ENCODE measurements at places on chromosomes 11 and 22.

GRCh38 chr11:61602775-61603569, 22.1 kb upstream of the SYT7 start:
- no peak for DNase-seq

DNA sequence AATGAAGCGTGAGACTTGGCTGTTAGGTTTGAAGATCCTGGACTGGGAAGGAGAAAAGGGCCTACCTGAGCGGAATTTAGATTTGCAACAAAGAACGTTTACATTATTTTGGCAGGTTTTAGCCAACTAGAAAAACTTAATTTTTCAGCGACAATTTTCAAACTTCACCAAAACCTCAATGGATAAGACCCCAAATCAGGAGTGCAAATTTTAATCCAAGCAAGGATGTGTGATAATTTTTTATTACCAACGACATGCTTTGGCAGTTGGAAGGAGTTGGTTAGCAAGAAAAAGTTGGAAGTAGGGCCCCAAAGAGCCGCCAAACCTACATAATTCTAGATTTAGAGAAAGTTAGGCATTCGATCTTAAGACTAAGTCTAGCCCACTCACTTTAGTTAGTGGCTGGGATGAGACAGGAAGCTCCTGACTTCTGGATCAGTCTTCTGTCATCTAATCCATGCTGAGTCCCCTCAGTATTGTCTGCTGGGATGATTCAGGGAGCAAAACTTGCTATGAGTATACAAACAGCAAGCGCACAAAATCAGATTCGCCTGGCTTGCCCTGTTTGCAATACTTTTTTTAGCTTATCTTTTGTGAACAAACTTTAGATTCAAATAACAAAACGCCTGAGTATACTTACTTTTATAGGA, 787 bp upstream of the RDX start:
- DNase-seq: peak; percentile 23

GRCh38 chr11:68704887-68705286, 20.5 kb downstream of the GAL start:
- DNase-seq: no peak

GRCh38 chr11:92865352-92865751, 104.1 kb upstream of the MTNR1B start:
- no peak for DNase-seq

DNA sequence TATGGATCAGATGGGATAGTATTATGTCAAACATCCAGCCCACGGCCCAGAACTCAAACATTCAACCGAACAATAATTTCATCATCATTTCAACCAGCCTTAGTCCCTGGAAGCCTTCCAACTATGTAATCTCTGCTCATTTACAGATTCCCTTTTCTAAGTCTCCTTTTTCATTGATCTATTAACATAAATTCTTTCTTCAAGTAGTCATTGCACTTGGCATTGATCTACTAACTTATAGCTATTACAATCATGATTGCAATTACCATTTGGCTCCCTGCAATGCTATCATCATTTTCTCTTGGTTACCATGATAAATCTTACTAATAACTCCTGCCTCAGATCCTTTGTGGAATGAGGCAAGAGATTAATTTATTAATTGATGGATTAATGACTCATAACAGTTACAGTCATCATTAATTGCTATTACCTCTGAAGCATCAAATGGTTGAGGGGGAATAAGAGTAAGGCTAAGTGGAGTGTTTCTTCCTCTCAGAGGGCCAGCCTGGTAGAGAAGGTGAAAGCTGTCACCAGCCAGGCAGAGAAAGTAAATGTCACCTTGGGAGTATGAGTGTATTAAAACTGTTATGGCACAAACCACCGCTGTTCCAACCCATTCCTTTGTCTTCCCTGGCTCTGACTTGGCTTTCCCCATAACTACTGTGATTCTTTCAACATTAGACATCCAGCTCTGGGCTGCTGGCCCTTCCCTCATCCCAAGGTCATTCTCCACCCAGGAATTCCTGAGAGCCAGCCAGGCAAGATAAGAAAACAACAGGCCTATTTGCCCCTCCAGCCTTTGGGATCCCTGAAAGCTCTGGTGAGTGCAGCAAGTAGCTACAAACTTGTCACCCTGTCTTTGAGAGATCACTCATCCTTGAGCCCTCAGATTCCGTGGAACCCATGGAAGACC, 174.7 kb downstream of the RRAS2 start:
- no peak for DNase-seq

- DNase-seq: no peak
These were observed 240.5 kb upstream of the FAT3 start for GRCh38 chr11:91984033-91984584.

- no peak for DNase-seq
These were observed 80.8 kb downstream of the CACNA1I start for GRCh38 chr22:39651053-39651996.

DNA sequence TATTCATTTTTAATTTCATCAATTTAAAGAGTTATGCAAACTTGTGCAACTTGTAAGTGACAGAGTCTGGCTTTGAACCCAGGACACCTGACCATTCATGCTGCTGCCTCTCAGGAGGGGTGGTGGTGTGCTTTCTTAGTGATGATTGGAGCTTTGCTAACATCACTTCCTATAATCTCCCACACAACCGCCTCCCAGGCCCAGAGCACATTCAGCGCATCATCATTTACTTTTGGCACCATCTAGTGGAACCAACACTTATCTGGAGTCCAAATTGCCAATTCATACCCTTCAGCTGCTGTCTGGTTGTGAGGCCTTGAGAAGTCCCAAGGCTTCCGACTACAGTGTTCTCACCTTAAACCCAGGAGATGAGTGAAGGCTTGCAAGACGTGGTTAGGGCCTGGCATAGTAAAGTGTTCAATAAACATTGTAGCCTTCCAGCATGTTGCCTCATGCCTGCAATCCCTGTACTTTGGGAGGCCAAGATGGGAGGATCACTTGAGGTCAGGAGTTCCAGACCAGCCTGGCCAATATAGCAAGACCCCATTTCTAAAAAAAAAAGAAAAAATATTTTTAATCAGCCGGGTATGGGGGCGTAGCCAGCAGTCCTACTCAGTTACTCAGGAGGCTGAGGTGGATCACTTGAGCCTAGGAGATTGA, 1.1 kb upstream of the TTLL1 start:
- peak; percentile 88 for DNase-seq

GRCh38 chr11:34738237-34738636, 117.3 kb downstream of the EHF start:
- no peak for DNase-seq

DNA sequence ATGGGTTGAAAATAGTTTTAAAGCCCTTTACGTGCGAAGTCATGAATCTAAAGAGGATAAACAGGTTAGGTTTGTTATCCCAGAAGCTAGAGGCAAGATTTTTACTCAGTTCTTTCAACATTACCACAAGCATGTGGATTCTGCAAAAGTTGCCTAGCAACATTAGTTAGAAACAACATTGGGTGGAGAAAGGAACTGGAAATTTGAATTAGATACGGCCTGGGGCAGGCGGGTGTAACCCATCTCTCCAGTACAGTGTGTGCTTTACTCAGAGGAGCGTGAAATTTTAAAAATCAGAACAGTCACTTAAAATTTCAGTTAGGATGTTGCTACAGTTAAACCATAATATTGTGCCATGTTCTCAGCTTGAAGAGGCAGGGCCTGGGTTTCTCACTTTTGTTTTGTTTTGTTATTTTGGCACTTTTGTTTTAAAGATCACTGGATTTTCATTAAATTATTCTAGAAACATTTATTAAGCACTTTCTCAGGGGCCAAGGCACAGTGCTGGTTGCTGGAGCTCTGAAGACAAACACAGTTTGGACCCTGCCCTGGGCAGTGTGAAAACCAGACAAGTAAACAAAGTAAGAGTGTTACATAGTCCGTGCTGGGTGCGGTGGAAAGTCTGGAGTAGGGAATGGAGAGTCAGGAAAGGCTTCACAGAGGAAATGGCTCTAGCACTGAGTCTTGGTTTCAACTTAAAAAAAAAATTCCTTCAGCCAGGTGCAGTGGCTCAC, 4.4 kb upstream of the WEE1 start:
- peak; percentile 33 for DNase-seq

- DNase-seq: no peak
These were observed 33.8 kb downstream of the TECTA start for GRCh38 chr11:121134741-121135312.

GRCh38 chr11:113954235-113954634, 20.7 kb upstream of the HTR3A start:
- no peak for DNase-seq

DNA sequence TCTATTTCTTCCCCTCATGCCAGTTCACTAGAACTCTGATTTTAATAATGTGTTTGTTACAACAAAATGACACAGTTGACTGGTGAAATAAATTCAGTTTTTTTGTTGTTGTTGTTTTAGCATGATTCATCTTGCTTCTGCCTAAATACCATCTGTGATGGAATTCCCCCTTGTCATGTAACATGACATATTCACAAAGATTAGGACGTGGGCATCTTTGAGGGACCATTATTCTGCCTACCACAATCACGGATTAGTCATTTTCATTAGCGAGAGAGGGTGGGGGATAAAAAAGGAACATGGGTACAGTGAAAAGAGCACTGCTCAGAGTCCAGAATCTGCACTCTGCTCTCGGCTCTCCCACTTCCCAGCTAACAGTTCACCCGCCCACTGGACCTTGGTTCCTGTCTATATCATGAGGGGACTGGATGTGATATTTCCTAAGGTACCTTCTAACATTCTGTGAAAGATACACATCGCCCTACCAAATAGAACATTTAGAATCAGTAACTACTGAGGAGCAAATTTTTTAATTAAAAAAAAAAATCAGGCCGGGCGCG, 11.3 kb downstream of the HTATIP2 start:
- peak; percentile 22 for DNase-seq

DNA sequence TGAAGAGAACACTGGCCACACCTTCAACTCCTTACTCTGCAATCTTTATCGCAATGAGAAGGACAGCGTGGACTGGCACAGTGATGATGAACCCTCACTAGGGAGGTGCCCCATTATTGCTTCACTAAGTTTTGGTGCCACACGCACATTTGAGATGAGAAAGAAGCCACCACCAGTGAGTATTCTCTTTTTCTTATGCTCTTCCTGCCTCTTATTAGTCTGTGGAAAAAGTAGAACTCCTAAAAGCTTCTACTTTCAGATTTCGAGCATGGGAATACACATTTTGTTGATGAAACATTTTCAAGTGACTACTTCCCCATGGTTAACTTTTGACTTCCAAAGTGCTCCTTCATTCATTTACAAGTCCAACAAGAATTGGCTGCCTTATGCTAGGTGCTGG, 20.9 kb downstream of the ALKBH3 start:
- DNase-seq: peak; percentile 14

GRCh38 chr11:37353192-37353591, 755.2 kb upstream of the RAG2 start:
- DNase-seq: no peak

- DNase-seq: no peak
These were observed 10.0 kb downstream of the TSPAN18 start for GRCh38 chr11:44736791-44737190.

DNA sequence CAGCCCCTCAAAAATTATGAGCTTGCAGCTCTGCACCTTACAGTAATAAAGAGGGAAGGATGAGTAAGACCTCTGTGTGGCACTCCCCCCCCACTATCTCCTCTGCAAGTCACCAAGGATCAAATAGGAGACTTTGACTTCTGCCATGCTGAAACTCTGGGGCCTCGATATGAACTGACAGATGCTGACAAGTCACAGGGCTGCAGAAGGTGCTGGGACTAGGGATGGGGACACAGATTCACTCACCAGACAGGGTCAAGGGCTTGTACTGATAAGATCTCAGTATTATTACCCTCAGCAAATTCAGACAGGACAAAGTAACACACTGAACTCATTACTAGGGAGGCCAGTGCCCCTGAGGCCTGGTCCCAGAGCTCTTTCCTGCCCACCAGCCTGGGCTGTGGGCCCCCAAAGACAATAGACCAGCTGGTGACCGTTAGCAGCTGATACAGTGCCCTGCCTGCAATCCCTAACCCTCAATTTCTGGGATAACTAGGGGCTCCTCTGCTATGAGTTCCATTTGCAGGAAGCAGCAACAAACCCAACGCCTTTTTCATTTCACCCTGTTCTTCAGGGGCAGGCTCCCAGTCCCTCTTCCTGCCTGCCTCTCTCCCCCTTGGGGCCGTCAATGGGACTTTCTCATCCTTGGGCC, 20.1 kb downstream of the TMPRSS13 start:
- no peak for DNase-seq

GRCh38 chr11:118602331-118602730, 5.1 kb upstream of the PHLDB1 start:
- DNase-seq: no peak

GRCh38 chr11:27864611-27865010, 164.4 kb upstream of the BDNF start:
- no peak for DNase-seq

- DNase-seq: no peak
These were observed 339.0 kb downstream of the METTL15 start for GRCh38 chr11:28447226-28447625.

- DNase-seq: no peak
These were observed 444.3 kb downstream of the TBC1D22A start for GRCh38 chr22:47206666-47207218.

DNA sequence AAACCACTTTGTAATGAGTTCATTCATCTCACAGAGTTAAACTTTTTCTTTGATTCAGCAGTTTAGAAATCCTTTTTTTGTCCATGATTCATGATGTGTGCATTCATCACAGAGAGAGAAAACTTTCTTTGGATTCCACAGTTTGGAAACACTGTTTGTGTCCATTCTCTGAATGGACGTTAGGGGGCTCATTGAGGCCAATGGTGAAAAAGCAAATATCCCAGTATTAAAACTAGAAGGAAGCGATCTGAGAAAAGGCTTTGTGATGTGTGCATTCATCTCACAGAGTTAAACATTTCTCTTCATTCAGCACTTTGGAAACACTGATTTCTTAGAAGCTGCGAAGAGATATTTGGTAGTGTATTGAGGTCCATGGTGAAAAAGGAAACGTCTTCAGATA, 155.6 kb upstream of the TRIM48 start:
- no peak for DNase-seq

DNA sequence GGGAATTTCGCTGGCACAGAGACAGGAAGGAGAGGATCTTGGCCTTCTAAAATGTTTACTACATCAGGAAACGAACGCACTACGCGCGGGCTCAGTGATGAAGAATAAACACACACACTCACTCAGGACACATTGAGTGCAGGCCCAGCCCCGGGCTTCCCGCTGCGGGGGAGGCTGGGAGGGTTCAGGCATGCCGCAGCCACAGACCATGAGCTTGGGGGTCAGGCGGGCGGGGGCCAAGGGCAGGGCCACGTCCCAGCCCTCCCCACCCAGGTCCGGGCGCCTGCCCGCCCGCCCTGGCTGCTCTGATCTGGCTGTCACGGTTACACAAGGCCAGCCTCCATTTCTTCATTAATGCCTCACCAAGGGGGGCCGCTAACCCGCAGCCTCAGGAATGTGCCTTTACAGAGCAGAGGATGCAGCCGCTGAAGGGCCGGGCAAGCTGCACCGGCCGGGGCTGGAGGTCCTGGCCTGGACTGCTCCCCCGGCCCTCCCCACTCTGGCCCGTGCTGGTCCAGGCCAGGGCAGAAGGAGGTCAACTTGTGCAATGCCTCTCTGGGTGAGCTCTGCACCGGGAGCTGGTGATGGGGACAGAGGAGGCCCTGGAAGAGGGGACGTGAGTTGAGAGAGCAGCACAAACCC, 41.7 kb downstream of the IGF2 start:
- no peak for DNase-seq
